GM23248 (cell line): ENCODE measurements at places on chromosomes 11 and 22. TPM values are rescaled to one million over a fixed set of nuclear protein-coding genes. Genes with fewer than 3 reads are reported as not detected.

RFPL3 gene
- not detected in 2 replicates for total RNA-seq

DNA sequence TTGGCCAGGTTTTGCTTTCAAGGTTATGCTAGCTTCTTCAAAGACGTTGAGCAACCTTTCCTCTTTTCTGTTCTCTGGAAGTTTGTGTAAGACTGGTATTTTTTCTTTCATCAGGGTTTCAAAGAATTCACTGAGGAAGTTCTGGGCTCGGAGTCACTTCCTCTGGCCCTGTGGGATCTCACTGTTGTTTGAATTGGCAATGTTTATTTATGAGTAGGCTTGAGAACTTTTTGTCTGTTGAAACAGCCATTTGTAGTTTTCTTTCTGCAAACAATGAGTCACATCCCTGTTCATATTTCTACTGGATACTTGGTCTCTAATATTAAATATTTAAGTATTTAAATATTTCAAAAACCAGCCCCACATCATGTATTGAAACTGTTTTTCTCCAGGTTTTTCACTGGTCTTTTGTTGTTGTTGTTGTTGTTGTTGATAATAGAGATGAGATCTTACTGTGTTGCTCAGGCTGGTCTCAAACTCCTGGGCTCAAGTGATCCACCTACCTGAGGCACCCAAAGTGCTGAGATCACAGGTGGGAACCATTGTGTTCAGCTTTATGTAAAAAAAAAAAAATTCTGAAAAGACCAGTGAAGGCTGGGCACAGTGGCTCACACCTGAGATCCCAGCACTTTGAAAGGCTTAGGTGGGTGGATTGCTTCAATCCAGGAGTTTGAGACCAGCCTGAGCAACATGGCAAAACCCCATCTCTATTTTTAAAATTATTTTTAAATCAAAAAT lies 26.9 kb downstream of the SUSD2 start:
- DNase-seq: peak; percentile 97
- peak overlapping the region; percentile 81 for H3K27ac ChIP-seq
- no peaks in the 10 kb centered on the region for H3K27me3 ChIP-seq
- H3K36me3 ChIP-seq: no peaks in the 10 kb centered on the region
- H3K4me3 ChIP-seq: no peak overlapping the region; the same call in 1 of the 2 replicates

DNA sequence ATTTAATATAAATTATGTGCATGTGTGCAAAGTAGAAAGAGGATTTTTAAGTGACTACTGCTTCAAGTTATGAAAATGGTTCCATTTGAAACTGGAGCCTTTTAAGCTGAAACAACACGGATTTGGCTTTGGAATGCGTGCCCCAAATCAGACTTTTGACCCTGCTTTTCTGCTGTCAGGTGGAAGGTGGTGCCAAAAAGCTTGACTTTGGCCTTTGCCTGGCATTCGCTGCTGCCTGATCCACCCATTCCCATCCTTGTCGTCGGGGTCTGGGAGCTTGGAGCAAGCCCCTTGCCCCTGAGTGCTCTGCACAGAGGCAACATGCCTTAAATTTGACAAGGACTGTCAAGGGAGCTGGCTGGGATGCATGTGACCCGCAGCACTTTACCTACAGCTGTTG lies 335.3 kb upstream of the SYN3 start:
- no peak overlapping the region for H3K4me3 ChIP-seq
- H3K36me3 ChIP-seq: no peaks in the 10 kb centered on the region

- H3K4me1 ChIP-seq: no peaks in the 10 kb centered on the region
- H3K4me3 ChIP-seq: no peak overlapping the region
- H3K36me3 ChIP-seq: no peaks in the 10 kb centered on the region
- no peaks in the 10 kb centered on the region for H3K27me3 ChIP-seq
Observed at GRCh38 chr22:48709453-48709852, 1118.2 kb downstream of the BRD1 start.

GRCh38 chr11:132504501-132505041 lies 1027.7 kb downstream of the OPCML start:
- no peaks in the 10 kb centered on the region for H3K36me3 ChIP-seq
- H3K4me3 ChIP-seq: no peak overlapping the region

DNA sequence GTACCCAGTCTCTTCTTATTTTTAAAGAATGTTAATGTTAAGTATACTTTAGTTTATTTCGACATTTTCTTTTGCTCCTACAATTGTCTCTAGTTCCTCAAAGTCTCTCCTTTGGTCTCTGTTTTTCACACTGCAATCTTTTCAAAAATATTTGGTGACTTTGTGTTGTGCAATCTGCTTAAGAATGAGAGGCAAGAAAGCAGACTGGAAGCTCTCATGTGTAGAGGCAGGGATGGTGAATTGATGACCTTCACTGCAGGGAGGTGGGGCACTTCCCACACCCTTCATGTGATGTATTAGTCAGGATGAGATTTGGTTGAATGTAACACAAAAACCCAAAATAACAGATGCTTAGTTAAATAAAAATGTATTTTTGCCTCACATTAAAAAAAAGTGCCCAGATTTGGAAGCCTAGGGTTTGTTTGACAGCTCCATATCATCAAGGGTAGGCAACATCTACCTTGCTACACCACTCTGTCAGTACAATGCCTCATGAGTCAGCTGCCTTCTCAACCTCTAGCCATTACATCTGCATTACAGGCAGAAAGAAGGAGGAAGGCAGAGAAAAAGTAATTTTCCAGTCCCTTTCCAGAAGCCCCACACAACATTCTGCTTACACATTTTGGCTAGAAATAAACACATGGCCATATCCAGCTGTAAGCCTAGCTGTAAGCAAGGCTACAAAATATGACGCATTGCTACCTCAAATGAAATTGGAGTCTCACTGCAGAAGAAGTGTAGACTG lies 3.8 kb upstream of the MMP27 start:
- peaks cover 9% of the 10 kb centered on the region; the same call in 1 of the 2 replicates for H3K27me3 ChIP-seq
- H3K4me1 ChIP-seq: peaks cover 8% of the 10 kb centered on the region; the same call in 1 of the 2 replicates
- no peak overlapping the region for H3K27ac ChIP-seq
- H3K36me3 ChIP-seq: no peaks in the 10 kb centered on the region

SEPTIN3 gene
- total RNA-seq: not detected in 2 replicates

DNA sequence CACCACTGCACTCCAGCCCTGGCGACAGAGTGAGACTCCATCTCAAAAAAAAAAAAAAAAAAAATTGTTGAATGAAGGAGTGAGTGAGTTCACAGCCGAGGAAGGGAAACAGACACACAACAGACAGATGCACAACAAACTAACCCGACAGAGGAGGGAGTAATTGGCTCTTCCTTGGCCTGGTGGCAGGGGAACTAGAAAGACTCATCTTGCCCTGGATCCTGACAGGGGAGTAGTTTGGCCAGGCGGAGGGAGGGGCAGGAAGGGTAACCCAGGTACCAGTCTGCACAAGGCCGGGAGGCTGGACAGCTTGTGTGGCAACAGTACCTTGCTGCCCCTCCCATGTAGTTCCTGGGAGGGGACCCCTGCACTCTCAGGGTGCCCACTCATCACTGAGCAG lies 106.9 kb downstream of the KIAA1671 start:
- no peaks in the 10 kb centered on the region for H3K4me1 ChIP-seq
- H3K36me3 ChIP-seq: no peaks in the 10 kb centered on the region
- H3K27me3 ChIP-seq: no peaks in the 10 kb centered on the region
- no peak overlapping the region for H3K4me3 ChIP-seq

GRCh38 chr11:57359896-57360690 lies 20.9 kb downstream of the PRG3 start:
- peaks cover 11% of the 10 kb centered on the region for H3K4me1 ChIP-seq
- DNase-seq: no peak
- H3K36me3 ChIP-seq: no peaks in the 10 kb centered on the region
- no peak overlapping the region for H3K4me3 ChIP-seq
- no peak overlapping the region for H3K27ac ChIP-seq

GRCh38 chr11:15327786-15328231 lies 213.1 kb downstream of the INSC start:
- DNase-seq: peak; percentile 35
- H3K27ac ChIP-seq: no peak overlapping the region
- no peak overlapping the region for H3K4me3 ChIP-seq
- no peaks in the 10 kb centered on the region for H3K36me3 ChIP-seq
- no peaks in the 10 kb centered on the region; the same call in 1 of the 2 replicates for H3K27me3 ChIP-seq
- H3K4me1 ChIP-seq: no peaks in the 10 kb centered on the region

- H3K36me3 ChIP-seq: peaks cover 12% of the 10 kb centered on the region
- peak overlapping the region; percentile 87 for H3K4me3 ChIP-seq
- no peaks in the 10 kb centered on the region for H3K27me3 ChIP-seq
- H3K27ac ChIP-seq: peak overlapping the region; percentile 27
Observed at GRCh38 chr11:117201658-117202305, 2.6 kb downstream of the TAGLN start.

MN1 gene
- total RNA-seq: 24.8 and 25.9 TPM in 2 replicates

BTBD18 gene
- not detected in 2 replicates for total RNA-seq

DNA sequence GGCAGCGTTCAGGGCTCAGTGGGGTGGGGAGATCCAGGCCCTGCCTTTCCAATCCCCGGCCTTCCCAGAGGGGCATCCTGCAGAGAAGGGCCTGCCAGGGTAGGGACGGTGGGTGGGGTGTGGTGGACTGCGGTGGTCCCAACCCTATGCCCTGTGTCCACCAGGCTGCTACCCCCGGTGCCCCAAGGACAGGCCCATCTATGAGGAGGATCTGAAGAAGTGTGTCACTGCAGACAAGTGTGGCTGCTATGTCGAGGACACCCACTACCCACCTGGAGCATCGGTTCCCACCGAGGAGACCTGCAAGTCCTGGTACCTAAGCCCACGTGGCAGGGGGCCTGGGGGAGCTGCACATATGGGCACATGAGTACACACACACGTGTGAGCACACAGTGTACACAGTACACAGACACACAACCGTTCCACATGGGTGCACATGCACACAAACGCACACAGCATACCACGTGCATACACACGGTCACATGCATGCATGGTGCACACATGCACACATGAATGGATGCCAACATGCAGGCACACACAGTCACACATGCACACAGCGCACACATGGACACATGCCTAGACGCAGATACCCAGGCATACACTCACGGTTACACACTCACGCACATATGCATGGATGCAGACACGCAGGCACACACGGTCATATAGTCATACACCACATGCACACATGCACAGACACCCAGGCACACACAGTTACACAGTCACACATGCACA lies 16.1 kb downstream of the MUC2 start:
- H3K36me3 ChIP-seq: no peaks in the 10 kb centered on the region
- no peaks in the 10 kb centered on the region for H3K4me1 ChIP-seq
- no peak for DNase-seq

- H3K4me3 ChIP-seq: no peak overlapping the region
- H3K4me1 ChIP-seq: no peaks in the 10 kb centered on the region
- no peaks in the 10 kb centered on the region for H3K36me3 ChIP-seq
- no peak overlapping the region for H3K27ac ChIP-seq
- no peak for DNase-seq
Observed at GRCh38 chr22:39731881-39732555, 161.5 kb downstream of the CACNA1I start.

- no peak overlapping the region for H3K27ac ChIP-seq
- H3K27me3 ChIP-seq: no peaks in the 10 kb centered on the region
- H3K36me3 ChIP-seq: no peaks in the 10 kb centered on the region
Observed at GRCh38 chr22:47802421-47802820, 1040.0 kb downstream of the TBC1D22A start.

GRCh38 chr11:92180664-92181251 lies 43.9 kb upstream of the FAT3 start:
- H3K4me3 ChIP-seq: no peak overlapping the region
- H3K36me3 ChIP-seq: no peaks in the 10 kb centered on the region
- H3K27ac ChIP-seq: peak overlapping the region; percentile 41; the same call in 1 of the 2 replicates
- peak; percentile 80 for DNase-seq

- H3K27me3 ChIP-seq: no peaks in the 10 kb centered on the region
- peaks cover 5% of the 10 kb centered on the region for H3K36me3 ChIP-seq
- H3K27ac ChIP-seq: no peak overlapping the region
- H3K4me1 ChIP-seq: no peaks in the 10 kb centered on the region; the same call in 1 of the 2 replicates
- no peak overlapping the region for H3K4me3 ChIP-seq
Observed at GRCh38 chr22:29987137-29987536, 93.1 kb upstream of the HORMAD2 start.

GRCh38 chr11:57073128-57073527 lies 84.4 kb downstream of the OR5AK2 start:
- no peaks in the 10 kb centered on the region for H3K36me3 ChIP-seq
- H3K27me3 ChIP-seq: no peaks in the 10 kb centered on the region
- peak; percentile 38 for DNase-seq
- H3K4me1 ChIP-seq: peaks cover 31% of the 10 kb centered on the region
- peak overlapping the region; percentile 49 for H3K27ac ChIP-seq

SLN gene
- not detected in 2 replicates for total RNA-seq

DNA sequence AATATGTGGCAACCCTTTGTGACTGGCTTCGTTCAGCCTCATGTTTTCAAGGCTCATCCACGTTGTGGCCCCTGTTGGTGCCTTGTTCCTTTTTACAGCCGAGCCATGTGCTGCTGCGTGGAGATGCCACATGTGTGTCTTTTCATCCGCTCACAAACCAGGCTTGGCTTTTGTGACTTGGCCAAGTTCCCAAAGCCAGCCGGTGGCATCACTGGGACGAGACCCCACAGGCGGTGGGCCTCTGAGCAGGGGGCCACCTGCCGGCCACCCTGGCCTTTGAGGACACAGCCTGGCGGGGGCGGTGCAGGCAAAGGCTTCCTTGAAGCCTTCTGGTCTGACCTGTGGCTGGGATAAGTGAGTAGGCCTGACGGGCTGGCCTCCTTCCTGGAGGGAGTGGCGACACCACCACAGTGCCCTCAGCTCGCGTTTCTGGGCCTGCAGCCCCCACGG lies 10.5 kb downstream of the GRK2 start:
- peak; percentile 84 for DNase-seq
- no peaks in the 10 kb centered on the region; the same call in 1 of the 2 replicates for H3K36me3 ChIP-seq
- peaks cover 13% of the 10 kb centered on the region for H3K4me1 ChIP-seq
- peak overlapping the region; percentile 87 for H3K27ac ChIP-seq

DNA sequence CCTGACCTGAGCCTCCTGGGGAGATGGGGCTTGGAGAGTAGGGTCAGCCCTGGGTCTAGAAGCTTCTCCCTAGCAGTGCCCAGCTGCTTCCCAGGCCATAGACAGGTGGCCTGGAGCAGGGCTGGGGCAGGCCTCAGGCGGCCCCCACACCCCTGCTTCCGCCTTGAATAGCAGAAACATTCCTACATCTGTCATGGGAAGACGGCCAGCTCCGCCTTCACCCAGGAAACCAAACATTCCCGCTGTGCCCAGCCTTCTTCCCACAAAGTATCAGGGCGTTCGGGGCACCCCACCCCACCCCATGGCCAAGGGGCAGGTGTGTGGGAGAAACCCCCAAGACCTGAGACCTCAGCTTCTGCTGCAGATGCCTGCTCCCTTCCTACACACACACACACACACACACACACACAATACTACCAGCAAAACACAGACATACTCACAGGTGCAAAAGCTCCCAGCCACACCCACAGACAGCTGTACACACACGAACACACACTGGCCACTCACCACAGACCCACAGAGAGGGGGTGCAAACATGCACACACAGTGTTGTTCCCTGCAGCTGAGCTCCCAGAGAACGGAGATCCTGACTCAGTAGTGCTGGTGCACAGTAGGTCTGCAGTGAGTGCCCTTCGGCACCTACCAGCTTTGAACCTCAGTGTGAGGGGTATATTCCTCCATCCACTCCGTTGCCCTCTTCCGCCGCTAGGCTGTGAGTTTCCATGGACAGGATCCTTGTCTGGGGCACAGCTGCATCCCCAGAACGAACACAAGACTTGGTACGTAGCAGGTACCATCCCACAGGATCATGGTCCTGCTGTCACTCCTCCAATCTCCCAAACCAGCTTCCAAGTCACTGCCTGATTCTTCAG lies 37.4 kb downstream of the PDGFB start:
- H3K27ac ChIP-seq: no peak overlapping the region
- H3K4me3 ChIP-seq: no peak overlapping the region
- no peak for DNase-seq
- peaks cover 18% of the 10 kb centered on the region for H3K4me1 ChIP-seq

GRCh38 chr22:17272511-17272991 lies 53.3 kb upstream of the ADA2 start:
- H3K27me3 ChIP-seq: no peaks in the 10 kb centered on the region
- H3K4me3 ChIP-seq: no peak overlapping the region
